ENCODE measurements at places on chromosomes 1 and 21.
A peak's percentile ranks its signal among the peaks of the same experiment; 100 is the strongest.

DNA sequence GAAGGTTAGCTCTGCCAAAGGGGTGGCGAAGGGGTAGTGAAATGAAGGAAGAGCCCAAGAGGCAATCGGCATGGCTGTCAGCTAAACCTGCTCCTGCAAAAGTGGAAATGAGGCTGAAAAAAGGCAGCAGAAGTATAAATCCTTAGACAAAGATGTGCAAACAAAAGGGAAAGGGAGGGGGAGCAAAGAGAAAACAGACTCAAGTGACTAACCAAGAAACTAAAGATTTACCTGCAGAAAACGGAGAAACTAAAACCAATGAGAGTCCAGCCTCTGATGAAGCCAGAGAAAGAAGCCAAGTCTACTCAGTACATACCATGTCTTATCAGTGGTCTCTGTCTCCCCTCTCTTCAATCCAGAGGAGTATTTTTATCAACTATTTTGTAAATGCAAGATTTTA lies 25.4 kb downstream of the SCAF4 start:
- no peak for DNase-seq

DNA sequence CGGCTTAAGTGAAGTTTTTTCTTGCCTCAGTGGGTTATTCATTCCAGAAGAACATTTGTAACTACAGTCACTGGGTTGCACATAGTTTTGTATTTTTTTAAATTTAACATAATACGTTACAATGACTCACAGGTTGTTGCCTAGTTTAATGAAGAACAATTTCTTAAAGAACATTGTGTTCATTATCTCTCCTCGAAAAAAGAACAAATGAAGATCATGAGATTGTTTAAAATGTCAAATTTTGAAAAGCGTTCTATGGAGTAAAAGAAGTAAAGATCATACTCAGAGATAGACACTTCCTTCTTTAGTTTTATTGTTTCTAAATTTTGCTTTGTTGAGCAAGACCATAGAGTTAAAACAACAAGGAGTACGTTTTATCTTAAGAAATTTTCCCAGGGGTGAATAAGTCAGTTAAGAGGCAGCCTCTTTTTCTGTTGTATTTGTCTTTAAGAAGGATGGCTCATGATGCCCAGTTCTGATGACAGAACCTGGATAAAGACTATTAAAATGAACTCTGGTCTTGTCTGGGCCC lies 10.5 kb upstream of the SLAMF1 start:
- no peak for DNase-seq

DNA sequence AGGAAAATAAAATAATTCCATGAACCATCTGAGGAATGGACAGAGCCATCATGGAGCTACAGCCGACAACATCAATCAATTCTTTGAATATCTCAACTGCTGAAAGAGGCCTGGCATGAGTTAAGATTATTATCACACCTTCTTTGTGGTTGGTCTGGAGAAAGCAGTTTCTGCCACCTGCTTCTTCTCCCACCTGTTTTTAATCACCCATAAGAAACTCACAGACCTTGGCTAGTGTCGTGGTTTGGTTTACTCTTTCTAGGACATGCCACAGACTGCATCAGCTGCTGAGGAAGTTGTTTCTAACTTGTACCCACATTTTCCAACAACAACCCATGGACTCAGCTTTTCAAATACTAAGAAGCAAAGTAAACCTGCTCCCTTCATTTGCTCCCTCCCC lies 65.6 kb downstream of the NTPCR start:
- DNase-seq = no peak

DNA sequence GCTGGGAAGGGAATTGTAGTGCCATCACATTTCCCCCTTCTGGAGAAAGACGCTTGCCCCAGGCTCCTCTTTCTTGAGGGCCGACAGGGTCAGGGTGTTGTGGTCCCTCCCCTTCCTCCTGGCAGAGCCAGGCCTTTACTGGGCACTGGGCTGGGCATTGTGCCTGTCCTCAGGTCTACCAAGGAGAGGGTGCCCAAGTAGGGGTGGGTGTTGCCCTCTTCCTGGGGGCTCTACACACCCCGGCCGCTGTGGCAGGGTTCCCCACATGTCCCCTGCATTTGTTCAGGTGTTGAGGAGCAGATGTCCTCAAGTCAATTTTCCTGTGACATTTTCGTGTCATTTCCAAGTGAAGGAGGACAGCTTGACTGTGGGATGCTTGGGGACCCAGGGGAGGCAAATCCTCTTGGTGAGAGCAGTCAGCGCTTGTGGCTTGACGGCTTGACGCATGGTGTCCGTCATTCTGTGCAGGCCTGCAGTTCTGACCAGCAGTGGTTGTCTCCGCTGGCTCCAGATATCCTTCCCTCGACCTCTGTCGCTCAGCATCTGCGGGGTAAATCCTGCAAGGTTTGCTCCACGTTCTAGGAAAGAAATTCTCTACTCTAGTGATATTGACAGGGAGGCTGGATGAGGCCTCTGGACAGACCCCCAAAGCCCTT lies 181.9 kb upstream of the VAMP3 start:
- no peak for DNase-seq

DNA sequence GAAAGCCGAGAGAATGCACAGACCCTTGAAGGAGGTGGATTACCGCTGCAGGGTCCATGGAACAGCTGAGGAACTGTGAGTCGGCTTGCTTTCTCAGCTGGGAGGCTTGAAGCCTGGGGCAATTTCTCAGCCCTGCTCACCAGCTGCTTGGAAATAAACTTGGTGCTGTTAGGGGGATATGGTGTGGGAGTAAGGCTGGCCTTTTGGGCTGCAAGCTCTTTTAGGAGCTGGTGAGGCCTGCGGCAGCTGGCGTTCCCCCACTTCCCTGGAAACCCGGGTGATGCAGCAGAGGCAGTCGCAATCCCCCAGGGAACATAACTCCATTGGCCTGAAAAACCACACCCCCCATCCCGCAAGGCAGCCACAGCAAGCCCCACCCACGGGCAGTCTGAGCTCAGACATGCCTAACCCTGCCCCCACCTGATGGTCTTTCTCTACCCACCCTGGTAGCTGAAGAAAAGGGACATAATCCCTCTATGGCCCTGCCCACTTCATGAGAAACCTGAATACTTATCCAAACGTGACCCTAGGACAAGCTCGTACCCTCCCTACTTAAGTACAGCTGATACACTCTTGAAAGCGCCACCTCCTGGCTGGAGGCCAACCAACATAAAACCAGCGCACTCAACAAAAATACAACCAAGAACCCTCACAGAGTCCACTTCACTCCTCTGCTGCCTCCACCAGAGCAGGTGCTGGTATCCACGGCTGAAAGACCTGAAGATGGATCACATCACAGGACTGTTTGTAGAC lies 1995.8 kb downstream of the NCAM2 start:
- DNase-seq = no peak

GRCh38 chr1:66618390-66618789 lies 84.4 kb downstream of the SGIP1 start:
- no peak for DNase-seq

DNA sequence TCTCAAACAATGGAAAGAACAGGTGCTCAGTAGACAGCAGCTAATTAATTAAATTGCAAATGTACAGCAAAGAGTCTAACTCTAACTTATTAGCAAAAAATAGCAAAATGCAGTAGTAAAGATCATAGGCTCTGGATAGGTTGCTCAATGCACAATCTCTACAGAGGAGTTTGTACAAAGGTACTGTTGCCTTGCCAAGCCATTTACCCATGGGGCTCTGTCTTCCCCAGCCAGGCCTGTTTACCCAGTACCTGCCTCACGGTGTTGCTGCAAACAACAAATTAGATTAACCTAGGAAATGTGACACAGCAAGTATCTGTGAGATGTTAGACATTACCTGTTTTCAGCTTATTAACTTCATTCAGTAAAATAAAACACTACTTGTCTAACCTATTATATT lies 222.0 kb downstream of the DENND1B start:
- DNase-seq = no peak

GRCh38 chr1:4935807-4936206 lies 281.4 kb downstream of the AJAP1 start:
- DNase-seq = no peak

DNA sequence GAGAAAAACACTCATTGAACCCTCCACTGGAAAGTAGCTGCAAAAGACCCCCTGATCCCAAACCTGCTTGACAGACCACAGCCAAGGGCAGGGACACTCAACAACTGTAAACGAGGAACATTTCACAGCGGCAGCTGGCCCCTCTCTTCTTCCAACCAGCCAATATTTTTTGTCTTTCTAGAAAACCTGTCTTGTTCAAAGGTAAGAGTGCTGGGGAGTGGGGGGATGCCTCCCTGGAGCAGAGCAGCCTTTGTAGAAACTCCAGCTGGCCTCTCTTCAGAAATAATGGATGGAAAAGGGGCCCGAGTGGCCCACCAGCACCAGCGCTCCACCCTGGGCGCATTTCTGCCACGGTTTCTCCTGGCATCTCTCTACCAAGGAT lies 384.0 kb downstream of the RRAGC start:
- DNase-seq = no peak

DNA sequence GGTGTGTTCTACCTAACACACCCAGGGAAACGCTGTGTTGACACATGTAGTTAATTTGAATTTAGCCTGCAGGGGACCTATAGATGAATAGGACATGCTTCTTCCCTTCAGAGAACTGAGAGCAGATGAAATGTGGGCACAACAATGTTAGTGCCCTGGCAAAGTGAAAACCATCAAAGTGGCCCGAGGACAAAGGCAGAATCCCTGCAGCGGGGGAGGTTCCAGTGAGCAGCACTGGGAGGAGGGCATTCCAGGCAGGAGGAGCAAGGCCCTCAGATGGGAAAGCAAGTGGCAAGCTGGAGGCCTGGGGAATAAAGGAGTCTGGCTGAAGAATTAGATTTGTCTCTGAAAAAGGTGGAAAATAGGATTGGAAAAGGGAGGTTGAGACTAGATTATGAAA lies 37.2 kb downstream of the C1orf94 start:
- DNase-seq = no peak

DNA sequence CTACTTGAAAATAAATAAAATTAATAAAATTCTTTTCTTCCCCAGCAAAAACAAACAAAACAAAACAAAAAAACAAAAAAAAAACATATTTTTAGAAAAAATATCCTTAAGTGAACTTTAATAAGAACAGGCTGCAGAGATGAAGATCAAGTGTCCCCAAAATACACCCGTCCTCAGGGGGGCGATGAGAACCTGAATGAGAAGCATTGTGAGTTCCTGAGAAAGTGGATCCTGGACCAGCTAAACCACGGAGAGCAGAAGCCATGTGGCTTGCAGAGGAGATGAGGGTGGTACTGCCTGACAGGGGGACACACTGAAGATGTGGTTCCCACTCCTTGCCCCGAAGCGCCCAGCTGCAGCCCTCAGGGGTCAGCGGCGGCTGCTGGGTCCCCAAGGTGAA lies 89.3 kb downstream of the ITPKB start:
- no peak for DNase-seq

- no peak for DNase-seq
Measured at GRCh38 chr1:42847111-42847595, 740 bp downstream of the ZNF691 start.

GRCh38 chr1:165772739-165773138 lies 4.1 kb upstream of the TMCO1 start:
- DNase-seq = no peak

DNA sequence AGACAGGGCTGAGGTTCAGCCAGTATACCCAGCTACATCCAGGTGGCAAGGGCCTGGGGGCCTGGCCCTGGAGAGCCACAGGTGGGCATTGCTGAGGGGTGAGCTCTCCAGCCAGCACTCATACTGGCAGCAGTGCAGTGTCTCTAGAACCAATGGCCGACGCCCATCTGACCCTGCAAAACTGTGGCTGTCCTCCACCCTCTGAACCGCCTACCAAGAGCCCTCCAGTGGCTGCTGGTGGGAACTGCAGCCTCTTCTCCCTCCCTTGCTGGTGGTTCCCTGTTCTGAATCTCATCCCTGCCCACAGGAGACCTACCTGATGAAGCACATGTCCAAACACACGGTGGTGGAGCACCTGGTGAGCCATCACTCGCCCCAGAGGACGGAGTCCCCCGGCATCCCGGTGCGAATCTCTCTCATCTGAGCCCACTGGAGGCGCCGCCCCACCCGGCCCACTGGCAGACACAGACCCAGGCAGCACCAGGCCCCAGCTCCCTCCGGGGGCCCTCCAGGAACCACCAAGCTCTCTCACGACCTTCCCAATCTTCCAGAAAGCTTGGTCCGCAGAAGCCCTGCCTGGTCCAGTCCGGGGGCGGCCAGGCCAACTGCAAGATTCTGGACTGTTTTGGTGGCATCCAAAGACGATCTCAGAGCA lies 22.1 kb downstream of the A3GALT2 start:
- DNase-seq = peak; percentile 27

GRCh38 chr1:16101623-16102022 lies 28.2 kb upstream of the FAM131C start:
- DNase-seq = no peak

- DNase-seq = no peak
Measured at GRCh38 chr1:232725305-232726047, 79.7 kb upstream of the MAP10 start.

DNA sequence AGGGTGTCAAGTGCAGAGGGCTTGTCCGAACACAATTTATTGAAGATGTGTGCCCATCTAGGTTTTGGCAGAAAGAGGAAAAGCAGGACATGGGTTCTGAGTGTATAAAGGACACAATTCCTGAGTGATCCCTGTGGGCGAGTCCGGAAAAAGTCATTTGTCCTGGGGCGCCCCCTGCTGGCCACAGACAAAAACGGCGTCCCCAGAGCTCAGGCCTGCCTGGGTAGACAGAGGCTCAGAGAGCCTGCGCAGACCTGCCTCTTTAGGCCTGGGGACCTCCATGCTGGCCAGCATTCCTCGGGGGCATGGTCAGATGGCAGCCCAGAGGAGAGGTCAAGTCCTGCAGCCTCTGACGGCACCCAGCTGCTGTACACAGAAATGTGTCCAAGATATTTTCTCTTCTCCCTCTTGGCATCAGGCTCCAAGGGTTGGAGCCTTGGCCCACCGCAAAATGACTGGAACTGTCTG lies 65.5 kb upstream of the LRP8 start:
- DNase-seq = peak; percentile 51

DNA sequence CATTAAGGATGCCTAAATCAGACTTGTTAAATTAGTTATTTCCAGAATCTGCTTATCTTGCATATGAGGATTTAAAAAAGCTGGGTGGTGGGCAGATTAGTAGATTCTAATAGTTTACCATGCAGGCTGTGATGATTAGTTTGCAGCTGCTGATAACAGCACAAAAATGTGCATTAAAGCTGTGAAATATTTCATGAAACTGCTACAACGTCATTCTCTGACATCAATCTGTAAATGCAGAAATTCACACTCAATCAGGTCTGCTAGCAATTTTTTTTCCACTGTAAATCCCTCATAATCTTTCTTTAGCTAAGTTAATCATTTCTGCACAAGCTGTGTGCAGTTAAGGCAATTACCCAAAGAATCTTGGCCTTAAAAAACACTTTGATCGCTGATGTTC lies 9.3 kb upstream of the RPE65 start:
- DNase-seq = no peak

All from stimulated activated naive B cell treated with anti-CD40 and anti-IgM and Interleukin-4, amounts not matched to agents 10 μg/mL and 1 μg/mL and 100 μg/mL, for 72 hours (primary cell).